Type B pancreatic cell (in vitro differentiated cells): ENCODE measurements at places on chromosomes 2 and 18. TPM values are rescaled to one million over a fixed set of nuclear protein-coding genes. Genes with fewer than 3 reads are reported as not detected.

DNA sequence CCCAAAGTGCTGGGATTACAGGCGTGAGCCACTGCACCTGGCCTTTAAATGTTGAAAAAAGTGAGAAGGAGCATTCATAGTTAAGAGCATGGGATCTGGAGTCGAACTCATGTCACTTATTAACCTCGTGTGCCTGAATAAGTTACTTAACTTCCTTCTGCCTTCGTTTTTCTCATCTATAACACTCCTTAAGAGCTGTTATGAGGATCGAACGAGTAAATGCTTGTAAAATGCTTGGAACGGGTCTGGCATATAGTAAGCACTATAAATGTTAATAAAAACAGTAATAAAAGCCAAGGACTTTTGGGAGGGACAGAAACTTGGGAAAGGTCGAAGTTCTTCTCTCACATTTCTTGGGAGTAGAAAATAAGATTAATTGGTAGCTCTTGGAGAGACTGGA is 40.8 kb downstream of the RAB10 start:
- DNase-seq: no peak

DNA sequence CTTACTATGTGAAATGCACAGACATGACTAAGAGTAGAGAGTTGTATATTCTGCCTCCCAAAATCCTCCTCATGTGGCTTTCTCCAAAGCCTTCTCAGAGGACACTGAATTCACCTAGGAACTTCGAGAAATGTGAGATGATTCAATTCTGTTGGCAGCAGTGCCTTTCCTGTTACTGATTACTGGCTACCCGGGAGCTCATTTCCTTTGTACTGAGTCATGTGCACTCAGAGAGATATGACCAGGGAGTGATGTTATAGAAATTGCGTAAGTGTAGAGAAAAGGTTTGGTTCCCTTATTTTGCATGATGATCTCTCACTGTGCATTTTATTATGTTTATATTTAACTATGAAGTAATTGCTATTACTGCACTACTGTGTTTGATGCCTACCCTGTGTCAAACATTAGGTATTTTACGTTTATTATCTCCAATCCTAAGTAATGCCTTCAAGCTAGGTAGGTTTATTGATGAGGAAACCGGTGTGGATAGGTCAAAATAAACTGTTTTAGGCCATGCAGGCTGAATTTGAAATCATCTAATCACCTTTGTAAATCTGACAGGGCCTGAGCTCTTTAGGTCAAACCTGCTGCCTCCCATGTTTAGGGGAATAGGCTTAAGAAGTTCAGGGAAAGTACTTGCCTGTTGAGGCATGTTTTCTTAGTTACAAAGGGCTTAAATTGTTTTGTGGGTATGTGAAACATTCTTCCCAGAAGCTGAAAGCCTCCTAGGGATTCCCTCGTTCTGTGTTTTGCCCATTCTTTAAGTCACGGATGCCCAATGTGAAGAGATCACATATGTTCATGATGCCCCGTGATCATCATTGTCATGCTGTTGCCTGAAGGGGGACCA is 86.8 kb downstream of the FMNL2 start:
- no peak for DNase-seq

- no peak for DNase-seq
Observed at GRCh38 chr2:9637330-9637729, 6.5 kb upstream of the YWHAQ start.

GRCh38 chr2:202754936-202755335 is 116.6 kb downstream of the ICA1L start:
- DNase-seq: no peak

GRCh38 chr2:55919574-55919973 is 4.0 kb downstream of the EFEMP1 start:
- no peak for DNase-seq

GRCh38 chr18:27661320-27662018 is 476.4 kb upstream of the CHST9 start:
- DNase-seq: no peak

DNA sequence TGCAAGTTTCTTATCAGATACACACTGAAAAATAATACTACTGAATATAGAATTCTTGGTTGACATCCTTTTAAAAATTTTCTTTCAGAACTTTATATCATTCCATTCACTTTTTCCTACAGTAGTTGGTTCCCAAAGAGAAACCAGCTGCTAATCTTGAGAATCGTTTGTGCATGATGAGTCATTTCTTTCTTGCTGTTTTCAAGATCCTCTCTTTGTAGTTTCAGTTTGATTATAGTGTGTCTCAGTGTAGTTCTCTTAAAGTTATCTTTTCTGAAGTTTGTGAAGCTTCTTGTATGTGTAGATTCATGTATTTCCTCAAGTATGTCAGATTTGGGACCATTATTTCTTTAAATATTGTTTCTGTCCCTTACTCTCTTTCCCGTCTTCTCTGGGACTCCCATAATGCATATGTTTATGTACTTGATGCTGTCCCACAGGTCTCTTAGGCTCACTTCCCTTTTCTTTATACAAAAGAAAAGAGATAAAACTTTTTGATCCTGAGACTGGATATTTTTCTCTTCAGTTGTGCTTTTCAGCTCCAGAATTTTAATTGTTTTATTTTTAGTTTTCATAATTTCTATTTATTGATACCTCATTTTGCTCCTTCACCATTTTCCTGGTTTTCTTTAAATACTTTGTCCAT is 801.0 kb downstream of the TDRD15 start:
- no peak for DNase-seq

DNA sequence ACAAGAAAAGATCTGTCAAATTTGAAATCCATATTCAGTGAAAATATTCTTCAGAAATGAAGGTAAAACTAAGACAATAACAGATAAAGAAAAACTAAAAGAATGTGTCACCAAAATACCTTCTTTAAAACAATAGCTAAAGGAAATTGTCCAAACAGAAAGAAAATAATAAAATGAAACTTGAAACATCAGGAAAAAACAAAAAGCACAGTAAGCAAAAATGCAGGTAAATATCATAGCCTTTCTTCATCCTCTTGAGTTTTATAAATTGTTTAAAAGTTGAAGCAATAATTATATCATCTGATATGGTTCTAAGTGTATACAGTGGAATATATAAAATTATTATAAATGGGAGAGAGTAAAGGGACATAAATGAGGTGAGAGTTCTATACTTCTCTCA is 103.8 kb upstream of the PDE1A start:
- no peak for DNase-seq

DNA sequence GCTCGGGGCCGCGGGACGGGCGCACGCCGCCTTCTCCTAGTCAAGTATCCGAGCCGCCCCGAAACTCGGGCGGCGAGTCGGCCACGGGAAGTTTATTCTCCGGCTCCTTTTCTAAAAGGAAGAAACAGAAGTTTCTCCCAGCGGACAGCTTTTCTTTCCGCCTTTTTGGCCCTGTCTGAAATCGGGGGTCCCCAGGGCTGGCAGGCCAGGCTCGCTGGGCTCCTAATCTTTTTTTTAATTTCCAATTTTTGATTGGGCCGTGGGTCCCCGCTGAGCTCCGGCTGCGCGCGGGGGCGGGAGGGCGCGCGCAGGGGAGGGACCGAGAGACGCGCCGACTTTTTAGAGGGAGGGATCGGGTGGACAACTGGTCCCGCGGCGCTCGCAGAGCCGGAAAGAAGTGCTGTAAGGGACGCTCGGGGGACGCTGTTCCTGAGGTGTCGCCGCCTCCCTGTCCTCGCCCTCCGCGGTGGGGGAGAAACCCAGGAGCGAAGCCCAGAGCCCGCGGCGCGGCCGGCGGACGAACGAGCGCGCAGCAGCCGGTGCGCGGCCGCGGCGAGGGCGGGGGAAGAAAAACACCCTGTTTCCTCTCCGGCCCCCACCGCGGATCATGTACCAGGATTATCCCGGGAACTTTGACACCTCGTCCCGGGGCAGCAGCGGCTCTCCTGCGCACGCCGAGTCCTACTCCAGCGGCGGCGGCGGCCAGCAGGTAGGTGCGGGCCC is 617 bp downstream of the FOSL2 start:
- no peak for DNase-seq

- DNase-seq: no peak
Observed at GRCh38 chr2:197145471-197146056, 165.0 kb downstream of the ANKRD44 start.

- no peak for DNase-seq
Observed at GRCh38 chr18:36757991-36758390, 70.8 kb downstream of the TPGS2 start.

SGPP2 gene
- total RNA-seq: 7.0 and 22.4 TPM in 2 replicates

MARCO gene
- total RNA-seq: 1.1 and 1.6 TPM in 2 replicates

ASAP2 gene
- total RNA-seq: 45.6 and 49.6 TPM in 2 replicates

EPB41L3 gene
- total RNA-seq: 58.1 and 65.9 TPM in 2 replicates

LYPD6 gene
- total RNA-seq: 11.7 and 16.4 TPM in 2 replicates

MC2R gene
- not detected in 2 replicates for total RNA-seq

EIPR1 gene
- total RNA-seq: 24.3 and 24.9 TPM in 2 replicates

SKA1 gene
- 5.7 and 14.0 TPM in 2 replicates for total RNA-seq
